ENCODE measurements at places on chromosomes 7 and 10.

- DNase-seq: no peak
These were observed 78.8 kb downstream of the SLC25A40 start for GRCh38 chr7:87797395-87797794.

- DNase-seq: no peak
These were observed 162.0 kb upstream of the TMEM72 start for GRCh38 chr10:44749151-44749550.

DNA sequence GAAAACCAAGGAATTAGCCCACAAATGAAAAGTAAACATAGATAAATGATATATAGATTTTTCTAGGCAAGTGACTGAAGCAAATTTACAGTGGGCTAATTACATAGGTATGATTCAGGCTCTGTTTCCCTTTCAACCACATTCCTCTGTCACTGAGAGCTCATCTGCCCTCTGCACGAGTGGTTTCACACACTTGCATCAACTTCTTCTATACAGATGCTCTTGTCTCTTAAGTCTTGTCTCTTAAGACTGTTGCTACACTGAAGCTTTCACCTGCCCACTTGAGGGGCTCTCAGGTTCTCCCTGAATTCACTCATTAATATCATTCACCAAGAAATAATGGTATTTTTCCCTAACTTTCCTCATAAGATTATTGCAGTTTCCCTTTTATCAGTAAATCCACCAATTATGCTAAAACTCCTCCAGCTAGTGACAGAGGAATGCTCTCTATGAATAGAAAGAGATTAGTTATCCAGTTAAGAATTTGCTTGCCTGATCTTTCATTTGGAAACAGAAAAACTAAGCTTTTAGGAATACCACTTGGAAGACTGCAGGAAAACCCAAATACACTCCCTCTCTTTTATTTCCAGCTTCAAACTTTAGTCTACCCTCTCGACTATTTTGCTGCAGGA, 95.7 kb downstream of the ELAPOR2 start:
- no peak for DNase-seq

GRCh38 chr7:22356010-22356691, 803 bp downstream of the RAPGEF5 start:
- no peak for DNase-seq

GRCh38 chr10:131874991-131875451, 25.8 kb upstream of the PPP2R2D start:
- no peak for DNase-seq

DNA sequence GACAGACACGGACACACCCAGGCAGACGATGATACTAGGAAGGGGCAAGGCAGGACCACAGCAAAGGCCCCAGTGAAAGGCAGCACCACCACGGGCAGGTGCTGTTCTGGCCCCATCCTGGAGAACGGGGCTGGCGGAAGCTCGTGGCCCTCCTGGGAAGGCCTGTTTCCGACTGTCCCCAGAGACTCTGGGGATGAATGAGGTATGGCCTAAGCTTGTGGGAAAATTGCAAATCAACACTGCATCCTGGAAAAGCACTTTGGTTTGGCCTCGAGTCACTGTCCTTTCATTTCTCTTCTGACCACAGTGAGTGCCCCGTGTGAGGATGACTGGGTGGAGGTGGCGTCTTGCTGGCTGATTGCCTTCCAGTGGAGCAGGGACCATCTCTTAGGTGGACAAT, 81.6 kb upstream of the ANLN start:
- DNase-seq: no peak

DNA sequence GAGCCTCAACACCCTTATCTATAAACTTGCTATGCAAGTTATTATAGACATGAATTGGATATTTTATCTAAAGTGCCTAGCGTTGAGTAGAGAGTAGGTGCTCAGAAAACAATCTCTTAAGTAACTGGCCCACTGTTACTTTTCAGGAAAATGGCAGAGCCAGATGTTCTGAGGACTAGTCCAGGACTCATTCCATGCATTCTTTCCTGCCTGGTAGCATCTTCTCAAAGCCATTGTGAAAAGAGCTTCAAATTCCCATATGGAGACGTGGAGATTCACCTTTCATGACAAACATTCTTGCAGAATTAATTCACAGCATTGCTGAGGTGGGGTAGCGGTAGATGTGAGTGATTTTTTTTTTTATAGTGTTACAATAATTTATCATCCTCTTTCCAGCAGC, 35.9 kb upstream of the ITPRID1 start:
- DNase-seq: no peak

DNA sequence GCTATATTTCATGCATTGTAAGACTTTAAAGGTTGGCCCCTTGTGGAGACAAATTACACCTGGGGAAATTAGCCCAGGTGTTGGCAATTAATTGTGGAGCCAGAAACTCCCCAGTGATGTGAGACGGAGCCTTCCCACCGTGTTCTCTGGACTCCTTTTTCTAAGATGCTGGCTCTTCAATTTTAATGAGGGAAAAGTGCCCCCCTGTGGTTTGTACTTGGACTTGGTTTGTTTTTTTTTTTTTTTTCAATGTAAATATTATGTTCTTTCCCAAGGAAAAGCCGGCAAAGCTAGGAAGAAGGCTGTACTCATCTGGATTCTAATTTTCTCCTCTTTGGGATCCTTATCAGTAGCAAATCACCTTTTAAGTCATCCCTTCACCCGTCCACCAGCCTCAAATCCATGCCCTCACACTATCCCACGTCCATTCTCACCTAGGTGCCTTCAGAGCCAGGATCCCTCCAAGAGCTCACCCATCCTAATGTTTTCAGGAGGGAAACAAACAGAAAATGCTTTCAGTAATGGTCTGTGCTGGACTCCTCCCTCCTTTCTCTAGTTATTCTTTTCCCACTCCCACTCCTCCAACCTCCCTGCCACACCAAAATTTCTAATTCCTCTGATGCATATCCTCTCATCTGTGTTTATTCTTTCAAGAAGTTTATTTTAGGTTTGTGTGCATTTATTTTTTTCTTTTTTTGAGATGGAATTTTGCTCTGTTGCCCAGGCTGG, 20.4 kb upstream of the ST8SIA6 start:
- no peak for DNase-seq

DNA sequence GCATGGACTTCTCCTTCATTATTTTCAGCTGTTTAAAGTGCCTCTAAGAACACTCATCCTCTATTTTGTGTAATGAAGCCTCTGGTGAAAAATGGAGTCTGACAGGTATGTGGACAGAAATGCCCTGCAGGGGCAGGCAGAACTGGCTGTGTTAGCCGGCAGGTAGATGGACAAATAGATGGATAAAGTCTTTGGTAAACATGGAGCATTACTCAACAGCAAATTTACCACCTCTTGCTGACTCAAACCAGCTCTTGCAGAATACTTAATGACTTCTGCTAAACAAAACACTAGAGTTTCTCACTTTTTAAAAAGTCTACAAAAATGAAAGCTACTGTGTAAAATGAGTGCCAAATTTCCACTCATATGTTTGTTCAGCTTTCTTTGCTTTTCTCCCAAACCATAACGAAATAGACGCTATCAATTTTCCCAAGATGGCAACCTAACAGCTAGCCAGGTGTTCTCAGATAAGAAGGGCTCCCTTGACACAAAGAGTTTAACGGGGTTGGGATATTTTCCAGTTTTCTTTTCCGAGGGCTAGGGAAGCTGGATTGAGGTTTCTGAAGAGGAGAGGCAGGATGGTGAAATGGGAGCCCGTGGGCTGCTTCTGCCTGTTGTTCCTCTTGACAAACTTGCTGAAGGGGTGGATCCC, 71.9 kb upstream of the HABP2 start:
- no peak for DNase-seq

DNA sequence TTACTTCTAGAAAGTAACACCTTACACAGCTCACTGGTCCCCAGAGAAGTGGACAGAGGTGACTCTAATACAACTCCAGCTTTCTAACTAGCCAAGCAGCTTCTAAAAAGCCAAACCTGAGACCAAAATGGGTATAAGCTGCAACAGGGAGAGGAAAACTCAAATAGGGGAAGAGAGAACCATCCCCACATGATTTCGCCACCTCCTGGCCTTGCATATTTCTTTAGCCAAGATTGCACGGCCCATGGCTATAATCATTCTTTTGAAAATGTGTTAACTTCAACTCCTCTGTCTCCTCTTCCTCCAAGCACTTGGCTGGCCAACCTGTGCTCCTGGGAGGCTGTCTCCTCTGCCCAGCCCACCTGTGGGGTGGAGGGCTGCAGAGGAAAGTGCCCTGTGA, 28.7 kb downstream of the NUP42 start:
- no peak for DNase-seq

DNA sequence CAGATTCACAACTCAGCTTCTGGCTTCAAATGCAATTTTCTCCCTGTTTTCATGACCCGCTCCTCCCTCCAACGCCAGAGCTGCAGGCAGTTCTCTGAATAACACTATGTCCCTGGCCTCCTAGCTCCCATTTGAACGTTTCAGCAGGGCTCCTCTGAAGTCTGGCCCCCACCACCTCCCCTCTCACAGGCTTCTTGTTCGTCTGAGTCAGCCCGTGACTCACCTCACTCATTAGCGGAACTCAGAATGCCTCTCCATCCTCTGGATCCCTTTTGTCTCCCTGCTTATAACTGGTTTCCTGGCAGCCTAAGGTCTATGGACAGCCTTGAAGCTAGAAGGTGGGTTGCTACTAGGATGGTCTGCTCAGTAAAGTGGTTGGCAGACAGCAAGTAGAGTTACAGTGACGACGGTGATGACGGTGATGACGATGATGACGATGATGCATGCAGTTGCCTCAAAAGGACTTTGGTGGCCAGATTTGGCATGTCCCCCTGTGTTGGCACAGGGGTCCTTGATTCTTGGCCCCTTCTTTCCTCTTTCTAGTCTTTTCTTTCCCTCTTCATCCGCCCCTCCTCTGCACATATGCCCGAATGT, 83.3 kb upstream of the MKLN1 start:
- no peak for DNase-seq

GRCh38 chr7:141590666-141591065, 39.5 kb downstream of the AGK start:
- DNase-seq: no peak

- DNase-seq: no peak
These were observed 65.4 kb downstream of the AKAP9 start for GRCh38 chr7:92006046-92006445.

- DNase-seq: no peak
These were observed 53.2 kb downstream of the FAM53B start for GRCh38 chr10:124691002-124691401.
